ENCODE measurements at places on chromosomes 4 and X.

DNA sequence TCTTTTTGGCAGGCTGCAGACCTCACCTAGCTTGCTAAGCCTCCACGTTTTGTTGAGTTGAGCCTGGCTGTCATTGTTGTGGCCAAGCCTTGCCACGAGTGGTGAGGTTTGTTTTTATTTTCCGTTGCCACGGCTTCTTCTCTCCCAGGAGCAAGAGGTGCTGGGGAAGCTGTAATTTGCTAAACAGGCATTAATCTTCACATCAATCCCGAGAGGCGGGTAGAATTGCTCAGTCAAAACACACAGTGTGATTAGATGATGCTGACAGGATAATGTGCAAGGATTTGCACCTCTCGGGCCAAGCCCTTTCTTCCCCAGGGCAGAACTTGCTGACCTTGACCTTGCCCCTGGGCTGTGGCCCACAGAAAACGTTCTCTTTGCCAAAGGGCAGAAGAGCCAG, 72.2 kb upstream of the ATP6AP2 start:
- no peak for DNase-seq

DNA sequence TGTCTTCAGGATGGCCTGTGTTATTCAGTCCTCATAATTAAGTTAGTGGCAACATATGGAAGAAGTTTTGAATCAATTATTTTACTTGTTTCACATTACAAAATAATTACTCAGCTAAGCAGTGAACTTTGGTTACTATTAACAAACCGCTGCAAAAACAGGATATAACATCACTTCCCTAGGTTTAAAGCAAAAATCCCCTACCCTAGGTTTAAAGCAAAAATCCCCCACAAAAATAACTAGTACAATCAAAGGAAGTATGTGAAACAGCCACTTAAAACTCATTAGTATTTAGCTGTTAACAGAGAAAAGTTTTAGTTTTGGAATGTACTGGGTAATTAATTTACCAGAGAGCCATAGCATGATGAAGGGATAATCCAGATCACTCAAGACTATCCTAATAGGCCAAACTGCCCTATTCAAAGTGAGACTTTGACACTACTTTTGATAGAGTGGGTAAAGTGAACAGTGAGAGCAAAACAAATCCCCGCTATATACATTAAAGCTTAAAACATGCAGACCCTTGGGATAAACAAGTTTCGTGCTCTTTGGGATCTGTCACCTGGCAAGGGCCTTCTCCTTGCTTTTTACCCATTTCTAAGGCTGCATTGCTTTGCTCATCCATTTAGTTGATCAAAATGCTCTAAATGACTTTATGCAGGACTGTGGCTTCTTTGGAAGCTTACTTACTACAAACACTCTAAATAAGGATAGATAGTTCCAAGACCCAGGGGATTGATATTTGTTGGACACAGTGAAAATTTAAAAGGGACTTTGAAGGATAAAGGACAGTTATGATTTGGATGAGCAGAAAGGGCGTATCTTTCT, 36.4 kb upstream of the GPR174 start:
- DNase-seq: peak; percentile 52

GRCh38 chrX:81708487-81708886, 506.6 kb downstream of the SH3BGRL start:
- DNase-seq: no peak

- DNase-seq: no peak
These were observed 31.3 kb downstream of the JADE1 start for GRCh38 chr4:128840711-128841318.

- no peak for DNase-seq
These were observed at the start of gene TLL1 for GRCh38 chr4:165872461-165873297. TLL1 (plus strand) TSS chr4:165873237; CDS start chr4:165873905, 668 bp downstream.

DNA sequence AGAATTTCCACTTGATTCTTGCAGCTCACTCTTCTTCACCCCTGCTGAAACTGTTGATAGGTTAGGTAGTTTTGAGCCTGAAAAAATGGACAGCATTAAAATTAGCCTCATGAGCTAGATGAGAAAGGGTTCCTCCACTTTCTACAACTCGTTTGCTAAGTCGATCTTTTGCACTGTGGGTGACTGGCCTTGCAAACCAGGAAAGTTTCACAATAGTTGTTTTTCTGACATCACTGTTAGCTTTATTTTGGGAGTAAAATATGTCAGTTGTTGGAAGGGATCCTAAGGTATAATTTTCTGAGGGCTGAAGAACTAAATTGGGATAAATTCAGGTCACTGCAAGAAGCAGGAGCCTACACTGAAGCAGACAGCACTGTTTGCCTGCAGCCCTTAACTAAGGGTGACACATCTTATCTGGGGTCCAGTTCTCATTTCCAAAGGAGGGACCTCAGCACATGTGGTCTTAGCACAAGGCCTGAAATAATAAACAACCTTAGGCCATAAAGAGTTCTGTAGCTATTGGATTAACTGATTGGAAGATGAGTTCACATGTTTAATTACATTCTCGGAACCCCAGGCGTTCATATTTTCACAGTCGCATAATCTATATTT, 29.1 kb downstream of the ANAPC4 start:
- DNase-seq: no peak

DNA sequence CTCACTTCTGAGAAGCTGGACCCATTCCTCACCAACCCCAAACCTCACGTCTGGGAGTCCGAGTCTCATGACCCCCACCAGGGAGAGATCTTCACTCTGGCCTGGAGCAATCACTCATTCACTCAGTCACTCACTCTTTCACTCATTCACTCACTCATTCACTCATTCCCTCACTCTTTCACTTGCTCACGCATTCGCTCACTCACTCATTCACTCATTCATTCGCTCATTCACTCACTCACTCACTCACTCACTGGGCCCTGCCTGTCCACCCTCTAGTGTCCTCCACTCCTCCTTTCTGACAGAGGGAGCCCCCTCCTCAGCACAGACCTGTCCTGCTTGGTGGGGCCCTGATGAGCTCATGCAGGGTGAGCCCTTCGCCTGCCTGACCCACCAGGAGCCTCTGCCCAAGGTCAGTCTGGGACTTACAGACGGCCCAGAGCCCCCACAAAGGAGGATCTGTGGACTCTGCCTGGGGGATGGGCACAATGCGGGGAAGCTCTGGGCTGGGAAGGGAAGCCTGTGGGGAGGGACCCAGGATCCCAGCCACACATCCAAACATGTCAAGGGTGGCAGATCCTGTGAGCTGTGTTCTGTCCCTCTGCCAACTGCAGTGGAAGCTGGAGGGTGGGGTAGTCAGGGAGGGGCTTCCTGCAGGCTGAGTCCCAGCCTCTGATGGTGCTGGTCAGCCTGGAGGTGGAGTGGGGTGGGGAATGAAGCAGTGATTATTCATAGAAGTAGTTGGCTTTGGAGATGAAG, 18.5 kb downstream of the CPZ start:
- DNase-seq: no peak

DNA sequence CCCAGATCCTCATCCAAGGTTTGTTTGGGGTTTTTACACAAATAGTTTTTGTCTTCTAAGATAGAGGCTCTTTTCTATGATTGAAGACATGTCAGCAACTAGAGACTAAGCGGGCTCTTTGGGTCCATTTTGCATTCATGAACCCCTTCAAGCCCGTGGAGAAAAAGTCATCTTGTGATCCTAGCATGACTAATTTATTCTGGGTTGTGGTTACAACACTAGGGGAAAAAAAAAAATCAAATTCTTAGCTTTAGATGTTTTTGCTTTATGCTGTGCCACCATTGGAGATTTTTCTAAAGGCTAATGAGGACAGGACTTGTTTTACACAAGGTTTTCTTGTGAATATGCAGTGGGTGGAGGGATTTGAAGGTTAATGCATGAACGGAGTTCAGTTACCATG, 440.0 kb downstream of the PCDH7 start:
- no peak for DNase-seq

DNA sequence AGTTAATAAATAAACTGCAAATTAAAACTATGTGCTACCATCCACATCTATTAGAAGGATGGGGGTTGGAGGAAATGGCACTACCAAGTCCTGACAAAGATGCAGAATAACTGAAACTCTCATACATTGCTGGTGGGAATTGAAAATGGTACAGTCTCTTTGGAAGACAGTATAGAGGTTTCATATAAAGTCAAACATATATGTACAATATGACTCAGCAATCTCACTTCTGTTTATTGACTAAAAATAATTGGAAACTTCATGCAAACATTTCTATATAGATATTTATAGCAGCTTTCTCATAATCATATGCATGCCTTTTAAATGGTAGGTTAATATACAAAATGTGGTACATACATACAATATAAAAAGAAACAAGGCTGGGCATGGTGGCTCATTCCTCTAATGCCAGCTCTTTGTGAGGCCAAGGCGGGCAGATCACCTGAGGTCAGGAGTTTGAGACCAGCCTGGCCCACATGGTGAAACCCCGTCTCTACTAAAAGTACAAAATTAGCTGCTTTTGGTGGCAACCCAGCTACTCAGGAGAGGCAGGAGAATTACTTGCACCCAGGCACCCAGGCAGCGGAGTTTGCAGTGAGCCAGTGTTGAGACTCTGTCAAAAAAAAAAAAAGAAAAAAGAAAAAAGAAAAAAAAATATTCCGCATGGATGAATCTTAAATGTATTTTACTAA, 225.0 kb upstream of the CXXC4 start:
- DNase-seq: no peak

DNA sequence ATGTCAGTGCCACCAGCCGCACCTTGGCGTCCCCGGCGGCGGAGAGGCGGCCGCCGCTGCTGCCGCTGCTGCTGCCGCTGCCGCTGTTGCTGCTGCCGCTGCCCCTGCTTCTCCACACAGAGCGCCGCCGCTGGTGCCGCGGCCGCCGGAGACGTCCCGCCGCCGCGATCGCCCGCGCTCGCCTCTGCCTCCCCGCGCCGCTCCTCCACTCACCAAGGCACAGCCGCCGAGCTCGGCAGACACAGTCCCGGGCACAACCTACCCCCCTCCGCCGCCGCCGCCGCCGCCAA, at the start of gene PPP3CA:
TSS of gene PPP3CA (minus strand) at position 260 of the 290 bp plus-strand sequence.
- DNase-seq: no peak

GRCh38 chr4:141645611-141646340, 9.4 kb downstream of the IL15 start:
- DNase-seq: no peak

DNA sequence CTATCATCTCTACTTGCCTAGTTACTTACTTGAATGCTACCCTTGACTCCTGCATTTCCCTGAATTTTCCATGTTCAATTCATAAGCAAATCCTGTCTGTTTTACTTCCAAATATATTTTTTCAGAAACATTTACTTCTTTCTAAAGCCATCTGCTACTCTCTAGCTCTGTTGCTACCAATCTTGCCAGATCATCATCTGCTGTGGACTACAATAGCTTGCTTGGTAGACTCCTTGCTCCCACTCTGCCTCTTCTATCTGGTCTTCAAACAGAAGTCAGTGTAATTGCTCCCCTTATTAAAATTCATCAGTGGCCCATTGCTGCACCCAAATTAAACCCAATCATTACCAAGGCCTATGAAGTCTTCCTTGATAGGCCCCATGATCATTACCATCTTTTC, 151.6 kb upstream of the HPGD start:
- no peak for DNase-seq

DNA sequence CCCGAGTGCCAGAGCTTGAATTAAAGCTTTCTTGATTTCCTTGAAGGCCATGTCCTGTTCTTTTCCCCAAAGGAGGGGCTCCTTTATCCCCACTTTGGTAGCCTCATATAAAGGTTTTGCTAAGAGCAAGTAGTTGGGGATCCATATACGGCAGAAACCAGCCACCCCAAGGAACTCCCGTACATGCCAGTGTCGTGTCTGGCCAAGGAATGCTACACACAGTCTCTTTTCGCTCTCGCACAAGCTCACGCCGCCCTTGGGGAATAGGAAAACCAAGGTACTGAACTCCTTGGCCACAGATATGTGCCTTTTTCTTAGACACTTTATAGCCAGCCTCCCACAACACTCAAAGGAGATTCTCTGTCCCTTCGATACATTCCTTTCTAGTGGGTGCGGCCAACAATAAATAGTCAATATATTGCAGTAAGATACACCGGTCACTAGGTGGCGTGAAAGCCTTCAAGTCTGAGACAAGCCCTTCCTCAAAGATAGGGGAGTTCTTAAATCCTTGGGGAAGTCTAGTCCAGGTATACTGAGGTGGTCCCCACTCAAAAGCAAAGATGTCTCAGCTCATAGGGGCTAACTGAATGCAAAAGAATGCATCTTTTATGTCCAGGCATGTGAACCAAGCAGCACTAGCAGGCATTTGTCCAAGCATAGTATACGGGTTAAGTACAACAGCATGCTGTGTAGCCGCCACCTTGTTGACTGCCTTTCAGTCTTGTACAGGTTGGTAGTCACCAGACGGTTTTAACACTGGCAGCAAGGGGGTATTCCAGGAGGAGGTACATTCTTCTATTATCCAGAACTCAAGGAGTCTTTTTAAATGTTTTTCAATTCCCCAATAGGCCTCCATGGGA, 57.8 kb upstream of the XAGE1B start:
- peak; percentile 18 for DNase-seq

- DNase-seq: no peak
These were observed 586.7 kb downstream of the GBA3 start for GRCh38 chr4:23279377-23279986.

GRCh38 chrX:130716781-130717413, 186.1 kb downstream of the ENOX2 start:
- DNase-seq: no peak

DNA sequence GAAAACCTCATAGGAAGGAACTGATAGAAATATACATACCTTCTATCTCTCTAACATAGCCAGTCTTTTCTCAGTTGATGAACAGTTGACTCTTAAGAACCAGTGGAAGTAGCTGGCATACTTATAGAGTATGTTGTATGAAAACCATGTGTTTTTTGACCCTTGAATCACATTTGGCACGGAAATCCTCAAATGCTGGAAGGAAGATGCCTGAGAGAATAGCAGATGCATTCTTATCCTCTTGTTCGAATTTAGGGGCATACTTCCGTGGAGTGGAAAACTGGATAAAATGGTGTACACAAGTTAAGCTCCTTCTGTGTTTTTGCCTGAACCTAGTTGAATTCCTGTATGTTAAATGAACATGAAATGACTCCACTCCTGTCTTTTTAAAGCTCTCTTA, 145.5 kb downstream of the PCDH7 start:
- DNase-seq: no peak
